Left renal cortex interstitium (tissue), 4 donors: ENCODE measurements at places on chromosomes 16 and 17. TPM values are rescaled to one million over a fixed set of nuclear protein-coding genes. Genes with fewer than 3 reads are reported as not detected.

DNA sequence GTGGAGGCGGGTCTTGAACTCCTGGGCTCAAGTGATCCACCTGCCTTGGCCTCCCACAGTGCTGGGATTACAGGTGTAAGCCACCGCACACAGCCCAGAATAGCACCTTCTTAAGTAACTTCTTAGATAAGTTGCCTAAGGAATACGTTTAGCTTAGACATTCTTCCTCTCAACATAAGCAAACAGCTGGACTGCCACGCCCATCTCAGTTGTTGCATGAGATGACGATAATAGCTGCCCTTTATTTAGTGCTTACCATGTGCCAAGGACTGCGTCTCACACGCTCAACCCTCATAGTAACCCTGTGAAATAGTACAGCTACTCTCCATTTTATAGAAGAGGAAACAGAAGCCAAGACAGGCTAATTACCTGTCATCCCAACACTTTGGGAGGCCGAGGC is 11.8 kb downstream of the HASPIN start:
- no peak for DNase-seq

ALOX15B gene
- polyA plus RNA-seq: 0.86 TPM

GRCh38 chr16:9302072-9302471 is 210.6 kb downstream of the HAPSTR1 start:
- no peak for DNase-seq

ACSM2A gene
- 91.8 TPM for polyA plus RNA-seq

PRSS27 gene
- 2.3 TPM for polyA plus RNA-seq

DNA sequence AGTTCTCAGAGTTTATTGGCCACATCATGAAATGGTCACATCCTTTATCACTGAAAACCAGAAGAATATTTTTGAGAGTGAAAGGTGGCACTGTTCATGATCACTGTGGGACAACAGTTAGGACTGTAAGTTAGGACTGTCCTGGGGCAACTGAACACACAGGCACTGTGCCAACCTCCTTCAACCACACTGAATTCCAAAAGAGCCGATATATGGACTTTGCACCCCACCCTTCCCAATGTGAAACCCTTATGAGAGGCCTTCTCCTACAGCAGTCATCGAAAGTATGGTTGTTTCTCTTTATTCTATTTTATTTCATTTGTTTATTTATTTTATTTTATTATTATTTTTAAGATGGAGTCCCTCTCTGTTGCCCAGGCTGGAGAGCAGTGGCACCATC is 353.5 kb downstream of the TOX3 start:
- DNase-seq: no peak

SOX15 gene
- 3.9 TPM for polyA plus RNA-seq

GRCh38 chr17:82702231-82702927 is 3.9 kb upstream of the RAB40B start:
- DNase-seq: no peak

SBK1 gene
- polyA plus RNA-seq: 22.8 TPM

NHLRC4 gene
- polyA plus RNA-seq: 7.4 TPM

- no peak for DNase-seq
Observed at GRCh38 chr16:11100239-11100750, 155.7 kb downstream of the SOCS1 start.
